ENCODE measurements at places on chromosomes 7 and 10.

DNA sequence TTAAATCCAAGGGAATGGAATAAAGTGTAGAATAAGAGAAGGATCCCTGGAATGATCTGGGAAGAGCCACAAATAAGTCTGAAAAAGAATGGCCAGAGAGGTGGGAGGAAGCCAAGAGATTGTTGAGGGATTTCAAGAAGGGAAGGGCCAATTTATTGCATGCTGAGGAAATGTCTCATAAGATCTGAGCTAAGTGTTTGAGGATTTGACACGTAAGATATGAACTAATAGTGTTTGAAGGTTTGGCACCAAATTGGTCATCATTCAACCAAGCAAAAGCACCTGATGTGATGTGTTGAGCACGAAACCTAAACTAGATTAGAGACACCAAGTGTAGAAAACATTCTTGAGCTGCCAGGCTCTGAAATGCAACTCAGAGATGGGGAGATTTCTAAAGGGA is 97.9 kb downstream of the TSPAN12 start:
- DNase-seq, result no peak

- no peak for DNase-seq
Observed at GRCh38 chr10:50648089-50648934, 24.6 kb upstream of the SGMS1 start.

DNA sequence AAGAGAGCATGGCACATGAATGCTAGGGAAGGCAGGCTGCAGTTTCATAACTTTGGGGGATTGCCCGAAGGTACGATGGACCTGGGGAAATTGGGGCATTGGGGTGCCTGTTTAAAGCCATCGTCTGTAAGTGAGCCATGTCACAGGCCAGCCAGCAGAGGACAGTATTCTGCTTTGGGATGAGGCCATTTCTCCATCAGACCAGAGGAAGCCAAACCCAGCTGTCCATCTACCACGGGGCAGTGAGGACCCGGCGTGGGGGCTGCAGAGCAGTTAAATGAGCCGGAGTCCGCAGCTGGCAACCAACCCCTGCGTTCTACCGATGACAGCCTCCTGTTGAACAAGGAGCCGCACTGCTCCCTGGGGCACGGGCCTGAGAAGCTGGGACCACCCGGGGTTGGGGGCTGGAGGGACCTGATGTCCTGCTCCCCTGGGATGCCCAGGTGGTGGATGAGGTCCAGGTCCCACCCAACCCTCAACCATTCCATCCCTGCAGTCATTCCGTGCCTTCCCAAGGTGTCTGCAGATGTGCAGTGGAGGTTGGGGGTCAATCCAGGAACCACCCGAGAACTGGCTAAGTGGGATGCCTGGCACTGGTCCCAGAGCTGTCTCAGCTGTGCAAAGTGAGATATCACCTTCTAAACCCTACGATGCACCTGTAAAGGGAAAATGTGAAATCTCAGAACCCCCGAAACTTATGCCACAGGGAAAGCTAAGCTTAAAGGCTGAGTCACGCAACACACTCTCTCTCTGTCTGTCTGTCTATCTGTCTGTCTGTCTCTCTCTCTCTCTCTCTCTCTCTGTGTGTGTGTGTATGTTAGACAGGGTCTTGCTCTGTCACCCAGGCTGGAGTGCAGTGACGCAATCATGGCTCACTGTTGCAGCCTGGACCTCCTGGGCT is 12.1 kb upstream of the RHBDD2 start:
- peak; percentile 80 for DNase-seq

- peak; percentile 42 for DNase-seq
Observed at GRCh38 chr10:102347236-102347828, 48.2 kb upstream of the NFKB2 start.

Data from AG20443 (cell line).